ENCODE measurements at places on chromosomes 12 and 14. TPM values are rescaled to one million over a fixed set of nuclear protein-coding genes. Genes with fewer than 3 reads are reported as not detected.

DNA sequence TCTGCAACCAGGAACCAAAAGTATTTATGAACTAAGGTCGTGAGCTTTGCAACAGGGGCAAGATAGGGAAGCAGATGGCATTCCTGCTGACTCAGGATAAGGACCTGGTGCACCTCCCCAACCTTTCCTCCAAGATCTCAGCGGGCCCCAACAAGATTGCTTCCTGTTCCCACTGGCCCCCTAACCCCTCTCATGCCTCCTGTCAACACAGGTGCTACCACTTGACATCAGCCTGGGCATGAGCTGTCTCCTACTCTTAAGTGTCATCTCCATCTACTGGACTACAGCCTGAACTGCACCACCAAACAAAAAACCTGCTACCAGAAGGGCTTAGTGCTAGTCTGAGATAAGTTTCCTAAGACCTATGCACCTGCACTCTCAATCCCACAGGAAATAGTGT lies 32.7 kb downstream of the MED6 start:
- DNase-seq, result no peak

- DNase-seq, result no peak
These were observed 21.4 kb upstream of the PIWIL1 start for GRCh38 chr12:130316251-130316650.

- no peak for DNase-seq
These were observed 22.2 kb upstream of the CCER1 start for GRCh38 chr12:90977224-90977623.

- DNase-seq, result no peak
These were observed 97.1 kb downstream of the BCL2L14 start for GRCh38 chr12:12167847-12168246.

DNA sequence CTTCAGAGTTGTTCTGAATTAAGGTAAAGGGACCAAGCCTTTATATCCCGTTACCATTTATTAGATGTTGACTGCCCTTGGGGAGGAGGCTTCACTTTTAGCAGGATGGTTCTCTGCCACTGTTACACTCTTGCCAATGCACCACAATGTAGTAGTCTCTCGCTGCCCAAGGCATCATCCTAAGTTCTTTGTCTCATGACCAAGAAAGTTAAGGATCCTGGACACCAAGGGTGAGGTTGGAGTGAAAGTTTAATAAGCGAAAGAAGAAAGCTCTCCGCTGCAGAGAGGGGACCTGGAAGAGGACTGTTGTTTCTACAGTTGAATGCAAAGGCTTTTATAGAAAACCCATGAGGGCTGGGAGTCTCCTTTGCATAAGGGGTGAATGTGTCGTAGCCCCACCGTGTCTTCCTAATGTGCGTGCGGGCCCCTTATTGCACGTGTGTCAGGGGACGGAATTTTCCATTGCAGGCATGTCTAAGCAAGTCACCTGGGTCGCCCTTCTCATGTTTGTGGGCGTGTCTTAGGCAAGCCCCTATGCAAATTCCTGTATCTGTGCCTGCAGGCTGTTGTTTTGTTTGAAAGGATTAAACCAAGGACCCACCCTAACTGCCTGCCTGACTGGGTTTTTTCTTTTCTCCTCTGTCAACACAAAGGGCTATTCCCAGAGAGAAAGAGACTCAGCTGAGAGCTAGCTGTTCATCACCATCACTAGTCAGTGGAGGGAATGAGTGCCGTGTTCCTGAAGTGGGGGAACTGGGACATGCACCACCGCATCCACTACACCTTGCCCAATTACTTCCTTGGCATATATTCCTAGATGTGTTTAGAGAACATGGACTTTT lies 17.6 kb upstream of the RNASE1 start:
- no peak for DNase-seq

DNA sequence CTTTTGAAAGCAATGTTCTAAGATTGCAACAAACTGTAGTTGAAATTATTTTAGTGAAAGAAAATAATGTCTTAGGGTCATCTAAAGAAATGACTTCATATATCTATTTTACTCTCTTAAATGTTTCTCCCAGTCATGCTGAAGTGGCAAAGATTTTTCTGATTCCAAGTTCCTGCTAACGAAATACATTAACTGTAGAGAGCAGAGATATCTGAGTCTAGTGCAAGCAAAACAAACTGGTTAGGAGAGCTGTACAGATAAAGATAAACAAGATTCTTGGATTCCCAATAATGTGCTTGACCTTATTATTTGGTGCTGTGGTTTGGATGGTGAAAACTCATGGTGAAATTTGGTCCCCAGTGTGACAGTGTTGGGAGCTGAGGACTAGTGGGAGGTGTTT lies 199.9 kb upstream of the PWP1 start:
- no peak for DNase-seq

- no peak for DNase-seq
These were observed 106.1 kb downstream of the PAX9 start for GRCh38 chr14:36767603-36768281.

- DNase-seq, result no peak
These were observed 651 bp downstream of the TMEM117 start for GRCh38 chr12:43836475-43836989.

GRCh38 chr12:49236423-49236822 lies 28.5 kb upstream of the TUBA1C start:
- DNase-seq, result no peak

- DNase-seq, result peak; percentile 90
These were observed at the start of gene AP4S1 for GRCh38 chr14:31025367-31026076. AP4S1 (plus strand) TSS chr14:31025649; CDS start chr14:31066197, 40,548 bp downstream.

GRCh38 chr14:50106178-50106577 lies 10.2 kb downstream of the VCPKMT start:
- DNase-seq, result no peak

DNA sequence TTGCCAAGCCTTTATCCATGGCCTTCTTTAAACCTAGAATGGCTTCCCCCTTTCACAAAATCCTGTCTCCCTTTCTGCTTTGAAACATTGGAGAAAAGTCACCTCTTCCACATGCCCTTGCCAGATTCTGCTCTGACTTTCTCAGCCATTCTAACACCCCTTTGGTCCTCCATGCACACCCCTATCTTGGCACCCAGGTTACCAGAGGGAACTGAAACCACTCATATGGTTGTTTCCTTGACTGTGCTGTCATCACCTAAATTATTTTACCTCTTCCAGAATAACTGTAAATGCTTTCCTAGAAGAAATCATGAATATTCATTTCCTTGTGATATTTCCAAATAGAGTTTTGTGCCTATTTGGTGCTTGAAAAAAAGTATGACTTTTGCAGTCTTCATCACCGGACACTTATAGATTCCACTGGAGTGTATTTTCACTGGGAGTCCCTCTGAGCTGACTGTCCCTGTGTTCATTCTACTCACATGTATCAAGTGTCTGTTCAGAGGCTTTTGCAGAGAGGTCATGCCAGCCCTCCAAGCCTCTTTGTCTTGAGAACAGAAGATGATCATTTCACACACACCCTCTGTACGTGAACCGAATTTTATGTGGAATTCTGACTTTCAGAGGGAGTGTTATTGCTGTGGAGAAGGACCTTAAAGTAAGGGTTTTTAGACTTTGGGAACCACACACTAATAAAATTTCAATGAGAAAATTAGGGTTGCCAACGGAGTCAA lies 74.1 kb downstream of the PLXNC1 start:
- no peak for DNase-seq

DNA sequence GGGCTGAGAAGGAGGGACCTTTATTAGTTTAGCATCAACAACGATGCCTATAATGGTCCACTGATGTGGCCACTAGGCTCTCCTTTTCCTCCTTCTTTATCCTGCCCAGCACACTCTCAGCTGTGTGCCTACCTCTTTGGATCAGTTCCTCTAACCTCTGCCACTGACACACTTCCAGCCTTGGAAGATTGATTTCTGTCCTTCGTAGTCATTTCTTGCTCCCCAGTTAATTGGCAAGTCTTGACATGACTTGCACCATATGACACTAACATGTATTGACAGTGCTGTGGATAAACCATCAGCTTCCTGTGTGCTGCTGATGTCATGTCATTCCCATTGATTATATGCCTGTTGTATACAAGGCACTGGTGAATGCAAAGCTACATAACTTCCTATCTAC lies 90.2 kb upstream of the PLEKHG7 start:
- no peak for DNase-seq

DNA sequence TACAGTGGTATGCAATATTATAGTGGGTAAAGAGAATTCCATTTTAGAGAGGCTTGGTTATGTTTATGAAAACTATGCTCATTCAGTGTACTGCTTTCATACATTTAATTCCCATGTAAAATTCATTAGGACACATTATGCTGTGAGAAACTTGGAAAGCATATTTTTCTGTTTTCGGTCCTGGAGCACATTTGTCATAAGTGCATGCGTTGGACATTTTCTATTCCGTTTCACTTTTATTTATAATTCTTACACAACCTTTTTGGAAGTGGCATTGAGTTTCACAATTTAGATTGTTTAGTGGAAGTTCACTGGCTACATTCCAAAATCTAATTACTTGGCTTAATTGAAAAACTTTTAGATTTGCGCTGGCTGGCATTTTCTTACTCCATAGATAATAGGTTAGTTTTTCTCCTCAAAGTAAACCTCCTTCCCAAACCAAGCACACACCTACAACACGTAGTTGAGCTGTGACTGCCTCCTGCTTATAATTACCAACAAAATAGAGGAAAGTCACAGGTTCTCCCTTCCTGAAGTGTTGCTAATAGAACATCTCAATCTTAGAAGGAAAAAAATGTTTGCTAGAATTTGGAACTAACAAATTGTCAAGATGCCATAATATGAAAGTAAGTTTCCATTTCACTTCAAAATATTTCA lies 938.5 kb downstream of the TRHDE start:
- no peak for DNase-seq

GRCh38 chr14:63394841-63395240 lies 76.1 kb upstream of the GPHB5 start:
- DNase-seq, result no peak

DNA sequence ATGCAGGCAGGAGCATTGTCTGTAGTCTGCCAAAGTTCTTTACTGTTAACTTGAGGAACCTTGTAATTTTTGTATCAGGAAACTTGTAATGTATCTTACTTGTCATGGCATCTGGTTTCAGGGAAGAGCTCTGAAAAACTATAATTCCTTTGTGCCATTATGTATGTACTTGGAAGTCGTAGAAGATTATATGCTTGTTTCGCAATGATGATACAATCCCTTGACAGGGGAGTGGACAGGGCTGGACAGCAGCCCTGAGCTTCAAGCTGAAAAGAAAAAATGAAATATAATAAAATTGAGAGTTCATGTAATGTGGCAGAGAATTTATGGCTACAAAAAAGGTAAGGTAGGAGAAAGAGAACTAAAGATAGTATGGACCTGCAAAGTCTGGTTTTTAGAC lies 7.4 kb upstream of the DLGAP5 start:
- no peak for DNase-seq

GRCh38 chr12:114221957-114222630 lies 183.8 kb downstream of the TBX5 start:
- no peak for DNase-seq

GRCh38 chr14:96893966-96894622 lies 96.9 kb downstream of the VRK1 start:
- DNase-seq, result no peak

- DNase-seq, result no peak
These were observed 10.6 kb upstream of the ACOT1 start for GRCh38 chr14:73526036-73526984.

GRCh38 chr14:55212634-55213033 lies 21.2 kb upstream of the DLGAP5 start:
- DNase-seq, result no peak

- DNase-seq, result no peak
These were observed 125.7 kb downstream of the CRADD start for GRCh38 chr12:93802698-93803423.

The DBX2 gene
- total RNA-seq, result 0.32 TPM

The C1QL4 gene
- total RNA-seq, result not detected

The CLEC4A gene
- 3.5 TPM for total RNA-seq

The SAMD15 gene
- total RNA-seq, result 1.5 TPM

The JPH4 gene
- total RNA-seq, result 1.1 TPM

The KRT71 gene
- total RNA-seq, result not detected

Measured in mesenteric fat pad (tissue), 1 donor.